Effector memory CD8-positive, alpha-beta T cell (primary cell): ENCODE measurements at places on chromosomes 16 and 17.

GRCh38 chr16:79165506-79165905, 435.0 kb downstream of the MAF start:
- no peak for DNase-seq

DNA sequence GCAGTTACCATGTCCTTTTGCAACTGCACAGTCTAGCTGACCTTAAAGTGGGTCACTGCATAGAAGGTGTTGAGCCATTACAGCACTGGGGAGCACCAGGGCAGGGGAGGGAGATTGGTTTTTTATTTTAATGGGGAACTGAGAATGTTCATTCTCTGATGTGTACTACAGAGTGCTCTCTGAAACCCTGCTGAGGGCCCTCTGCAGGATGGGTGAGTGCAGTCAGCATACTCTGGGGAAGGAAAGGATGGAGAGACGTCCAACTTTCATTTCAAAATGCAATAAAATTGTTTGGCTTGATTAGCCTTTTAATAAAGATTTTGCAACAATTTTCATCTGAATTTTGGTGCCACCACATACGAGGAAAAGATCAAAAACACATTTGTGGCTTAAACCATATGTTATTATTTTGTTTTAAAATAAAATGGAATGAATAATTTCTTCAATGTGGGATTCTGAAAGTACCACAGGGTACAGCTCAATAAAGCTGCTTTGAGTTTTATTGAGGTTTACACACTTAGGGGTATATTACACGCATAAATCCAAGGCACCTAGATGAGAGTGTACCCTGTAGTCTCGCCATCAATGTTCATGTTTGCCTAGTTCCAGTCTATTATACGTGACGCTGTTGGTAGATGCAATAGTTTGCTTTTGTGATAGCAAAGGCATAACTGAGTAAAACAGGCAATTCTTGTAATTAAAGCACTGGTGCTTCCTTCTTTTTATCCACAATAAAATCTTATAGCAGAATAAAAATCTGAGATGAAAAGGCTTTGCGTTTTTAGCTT, 73.5 kb downstream of the SNX11 start:
- DNase-seq: no peak

GRCh38 chr16:9330095-9330494, 238.7 kb downstream of the HAPSTR1 start:
- DNase-seq: no peak

DNA sequence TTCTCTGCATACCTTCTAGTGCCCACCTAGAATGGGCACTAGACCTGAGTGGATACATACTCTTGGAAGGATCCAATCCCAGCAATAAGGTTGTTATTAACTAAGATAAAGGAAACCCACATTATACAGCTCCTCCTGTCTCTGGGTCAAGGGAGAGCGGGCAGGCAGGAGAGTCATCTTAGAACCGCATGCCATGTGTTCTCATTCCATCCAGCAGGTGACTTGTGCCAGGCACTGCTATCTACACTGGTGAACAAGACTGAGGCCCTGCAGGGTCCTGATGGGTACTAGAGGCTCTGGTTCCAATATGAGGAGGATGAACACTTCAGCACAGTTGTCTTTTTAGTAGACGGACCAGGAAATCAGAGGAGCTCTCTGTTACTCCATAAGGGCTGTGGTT, 5.9 kb upstream of the CD300H start:
- no peak for DNase-seq

DNA sequence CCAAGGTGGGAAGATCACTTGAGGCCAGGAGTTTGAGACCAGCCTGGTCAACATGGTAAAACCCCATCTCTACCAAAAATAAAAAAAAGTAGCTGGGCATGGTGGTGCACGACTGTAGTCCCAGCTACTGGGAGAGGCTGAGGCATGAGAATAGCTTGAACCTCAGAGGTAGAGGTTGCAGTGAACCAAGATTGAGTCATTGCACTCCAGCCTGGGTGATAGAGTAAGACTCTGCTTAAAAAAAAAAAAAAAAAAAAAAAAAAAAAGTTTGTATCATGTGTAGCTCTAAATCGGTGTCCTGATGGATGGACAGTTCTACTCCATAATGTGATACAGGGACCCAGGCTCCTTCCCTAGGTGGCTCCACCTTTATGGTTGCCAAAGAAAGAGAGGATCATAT, 497.1 kb upstream of the RBFOX1 start:
- DNase-seq: no peak

- DNase-seq: no peak
Measured at GRCh38 chr16:19710991-19711545, 7.0 kb downstream of the KNOP1 start.

DNA sequence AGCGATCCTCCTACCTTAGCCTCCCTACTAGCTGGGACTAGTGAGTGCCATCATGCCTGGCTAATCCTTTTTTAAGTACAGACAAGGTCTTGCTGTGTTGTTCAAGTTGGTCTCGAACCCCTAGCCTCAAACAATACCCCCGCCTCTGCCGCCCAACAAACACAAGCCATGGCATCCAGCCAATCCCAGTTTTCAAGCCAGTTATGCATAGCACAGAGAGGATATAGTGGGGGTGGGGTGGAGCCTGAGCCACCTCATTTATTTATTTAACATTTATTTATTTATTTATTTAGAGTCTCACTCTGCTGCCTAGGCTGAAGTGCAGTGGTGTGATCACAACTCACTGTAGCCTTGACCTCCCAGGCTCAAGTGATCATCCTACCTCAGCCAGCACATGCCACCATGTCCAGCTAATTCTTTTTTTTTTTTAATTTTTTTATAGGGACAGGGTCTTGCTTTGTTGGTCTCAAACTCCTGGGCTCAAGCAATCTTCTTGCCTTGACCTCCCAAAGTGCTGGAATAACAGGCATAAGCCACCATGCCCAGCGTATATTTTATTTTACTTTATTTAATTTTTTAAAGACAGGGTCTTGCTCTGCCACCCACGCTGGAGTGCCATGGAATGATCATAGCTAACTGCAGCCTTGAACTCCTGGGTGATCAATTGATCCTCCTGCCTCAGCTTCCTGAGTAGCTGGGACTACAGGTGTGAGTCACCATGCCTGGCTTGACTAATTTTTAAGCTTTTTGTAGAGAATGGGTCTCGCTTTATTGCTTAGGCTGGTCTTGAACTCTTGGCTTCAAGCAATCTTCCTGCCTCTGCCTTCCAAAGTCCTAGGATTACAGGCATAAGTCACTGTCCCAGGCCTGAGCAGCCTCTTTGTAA, 26.2 kb upstream of the KLHL11 start:
- DNase-seq: no peak

DNA sequence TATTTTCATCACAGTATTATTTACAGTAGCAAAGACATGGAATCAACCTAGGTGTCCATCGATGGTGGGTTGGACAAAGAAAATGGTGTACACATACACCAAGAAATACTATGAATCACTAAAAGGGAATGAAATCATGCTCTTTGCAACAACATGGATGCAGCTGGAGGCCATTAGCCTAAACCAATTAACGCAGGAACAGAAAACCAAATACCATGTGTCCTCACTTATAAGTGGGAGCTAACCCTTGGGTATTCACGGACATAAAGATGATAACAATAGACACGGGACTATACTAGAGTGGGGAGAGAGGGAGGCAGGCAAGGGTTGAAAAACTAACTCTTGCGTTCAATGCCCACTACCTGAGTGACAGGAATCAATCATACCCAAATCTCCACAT, 41.0 kb downstream of the MRPS23 start:
- no peak for DNase-seq

DNA sequence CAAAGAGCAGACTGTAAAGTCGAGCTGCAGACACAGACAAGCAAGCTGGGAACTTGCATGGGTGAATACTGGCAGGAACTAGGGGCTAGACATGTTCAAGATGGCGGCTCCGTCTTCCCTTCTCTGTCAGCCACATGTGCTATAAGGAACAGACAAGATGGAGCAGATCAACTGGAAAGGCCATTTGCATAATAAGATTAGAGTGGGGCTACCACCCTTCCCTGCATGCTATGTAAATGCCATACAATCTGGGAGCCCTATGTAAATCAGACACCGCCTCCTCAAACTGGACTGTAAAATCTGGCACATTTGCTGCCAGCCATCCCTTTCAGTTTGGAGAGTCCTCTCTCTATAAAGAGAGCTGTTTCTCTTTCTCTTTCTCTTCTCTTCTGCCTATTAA, 640.1 kb upstream of the CDH8 start:
- DNase-seq: no peak

DNA sequence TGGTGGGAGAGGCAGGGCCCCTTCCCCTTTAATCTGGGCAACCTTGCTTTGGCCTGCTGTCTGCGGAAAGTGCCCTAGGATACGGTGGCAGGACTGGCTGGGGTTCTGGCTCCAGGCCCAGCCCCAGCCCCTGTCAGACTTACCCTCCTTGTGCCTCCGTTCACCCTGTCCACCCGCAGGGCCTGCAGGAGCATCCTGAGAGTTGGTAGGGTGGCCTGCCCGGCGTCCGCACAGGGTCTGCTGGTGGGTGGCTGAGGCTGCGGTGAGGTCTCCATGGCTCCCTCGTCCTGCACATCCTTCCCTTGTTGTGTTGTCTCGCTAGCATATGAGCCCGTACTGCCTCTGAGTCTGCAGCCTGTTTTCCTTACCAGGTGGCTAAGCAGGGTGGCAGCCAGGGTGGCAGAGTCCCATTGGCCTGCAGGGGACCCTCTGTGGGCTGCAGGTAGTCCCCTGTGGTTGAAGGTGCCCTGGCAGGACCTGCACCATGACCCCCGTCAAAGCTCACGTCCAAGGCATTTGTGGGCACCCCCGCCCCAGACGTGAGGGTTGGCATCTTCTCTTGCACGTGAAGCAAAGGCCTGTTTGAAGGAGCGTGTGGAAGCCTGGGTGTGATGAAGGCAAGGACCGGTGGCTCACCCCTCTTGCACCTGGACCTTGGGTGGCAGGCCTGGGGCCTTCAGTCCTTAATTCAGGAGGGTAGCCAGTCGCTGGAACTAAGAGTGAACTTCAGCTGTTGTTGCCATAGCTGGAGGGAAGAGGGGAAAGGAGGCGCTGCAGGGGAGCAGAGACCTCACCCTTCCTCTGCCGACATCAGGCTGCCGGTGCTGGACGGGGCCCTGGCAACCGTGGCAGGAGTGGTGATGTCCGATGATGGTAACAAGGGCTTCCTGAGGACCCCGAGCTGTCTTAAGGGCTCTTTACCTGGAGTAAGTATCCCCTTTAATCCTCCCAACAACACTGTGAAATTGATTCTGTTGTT, 293.7 kb downstream of the SEC14L1 start:
- no peak for DNase-seq
